ENCODE measurements at places on chromosomes 16 and 17. TPM values are rescaled to one million over a fixed set of nuclear protein-coding genes. Genes with fewer than 3 reads are reported as not detected.

The GSDMA gene
- 0.14 TPM for total RNA-seq

The NFE2L1 gene
- 30.6 TPM for total RNA-seq

The APRT gene
- total RNA-seq = 154 TPM

The CDC27 gene
- total RNA-seq = 52.5 TPM

The KRTAP4-5 gene
- total RNA-seq = not detected

The SPATA22 gene
- total RNA-seq = 0.92 TPM

The SERPINF2 gene
- total RNA-seq = 0.59 TPM

The CRHR1 gene
- not detected for total RNA-seq

The C17orf50 gene
- not detected for total RNA-seq

GRCh38 chr16:58733248-58733670 lies 857 bp downstream of the GOT2 start:
- no peak for DNase-seq

- no peak for DNase-seq
Measured at GRCh38 chr16:15031179-15031578, 24.7 kb downstream of the NTAN1 start.

GRCh38 chr16:66979011-66979717 lies 9.2 kb upstream of the CES4A start:
- no peak for DNase-seq

- no peak for DNase-seq
Measured at GRCh38 chr16:3738541-3738940, 21.2 kb upstream of the TRAP1 start.

DNA sequence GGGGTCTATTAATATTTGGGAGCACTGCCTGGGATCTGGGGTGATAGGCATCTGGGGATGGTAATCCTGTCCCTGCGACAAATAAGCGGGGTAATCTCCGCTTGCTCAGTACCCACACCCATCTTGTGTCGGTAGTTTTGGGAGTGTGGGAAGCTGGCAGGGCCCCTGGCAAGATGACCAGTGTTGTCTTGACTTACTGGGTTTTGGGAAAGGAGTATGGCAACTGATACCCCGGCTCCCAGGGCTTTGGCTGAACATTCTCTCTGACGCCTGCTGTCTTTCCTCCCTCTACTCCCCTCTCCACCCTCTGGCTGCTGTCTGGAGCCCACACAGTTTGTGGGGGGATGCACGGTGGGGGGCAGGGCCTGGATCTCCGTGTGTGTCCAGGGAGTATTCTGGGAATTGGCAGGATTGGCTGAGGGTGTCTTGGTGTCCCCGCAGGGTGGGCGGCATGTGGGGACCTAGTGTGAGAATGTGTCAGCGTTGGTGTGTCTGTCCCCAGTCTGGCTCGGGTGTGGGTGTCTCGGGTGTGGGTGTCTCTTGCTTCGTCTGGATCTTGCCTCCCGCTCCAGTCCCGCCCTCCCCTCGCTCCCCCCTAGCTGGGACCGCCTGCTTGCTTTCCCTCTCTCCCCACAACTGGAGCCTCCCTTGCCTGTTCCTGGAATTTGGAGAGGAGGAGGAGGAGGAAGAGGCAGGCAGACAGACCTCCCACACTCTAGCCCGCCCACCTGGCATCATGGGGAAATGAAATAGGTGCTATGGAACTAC lies 12.0 kb downstream of the RARA start:
- DNase-seq = no peak

- DNase-seq = no peak
Measured at GRCh38 chr16:17945080-17945601, 391.4 kb downstream of the NPIPA8 start.

- no peak for DNase-seq
Measured at GRCh38 chr17:42389899-42390298, 1.7 kb upstream of the STAT3 start.

GRCh38 chr17:57011491-57012015 lies 33.6 kb downstream of the SCPEP1 start:
- DNase-seq = no peak

GRCh38 chr17:75077496-75078283 lies 10.1 kb upstream of the SLC16A5 start:
- DNase-seq = peak; percentile 43

DNA sequence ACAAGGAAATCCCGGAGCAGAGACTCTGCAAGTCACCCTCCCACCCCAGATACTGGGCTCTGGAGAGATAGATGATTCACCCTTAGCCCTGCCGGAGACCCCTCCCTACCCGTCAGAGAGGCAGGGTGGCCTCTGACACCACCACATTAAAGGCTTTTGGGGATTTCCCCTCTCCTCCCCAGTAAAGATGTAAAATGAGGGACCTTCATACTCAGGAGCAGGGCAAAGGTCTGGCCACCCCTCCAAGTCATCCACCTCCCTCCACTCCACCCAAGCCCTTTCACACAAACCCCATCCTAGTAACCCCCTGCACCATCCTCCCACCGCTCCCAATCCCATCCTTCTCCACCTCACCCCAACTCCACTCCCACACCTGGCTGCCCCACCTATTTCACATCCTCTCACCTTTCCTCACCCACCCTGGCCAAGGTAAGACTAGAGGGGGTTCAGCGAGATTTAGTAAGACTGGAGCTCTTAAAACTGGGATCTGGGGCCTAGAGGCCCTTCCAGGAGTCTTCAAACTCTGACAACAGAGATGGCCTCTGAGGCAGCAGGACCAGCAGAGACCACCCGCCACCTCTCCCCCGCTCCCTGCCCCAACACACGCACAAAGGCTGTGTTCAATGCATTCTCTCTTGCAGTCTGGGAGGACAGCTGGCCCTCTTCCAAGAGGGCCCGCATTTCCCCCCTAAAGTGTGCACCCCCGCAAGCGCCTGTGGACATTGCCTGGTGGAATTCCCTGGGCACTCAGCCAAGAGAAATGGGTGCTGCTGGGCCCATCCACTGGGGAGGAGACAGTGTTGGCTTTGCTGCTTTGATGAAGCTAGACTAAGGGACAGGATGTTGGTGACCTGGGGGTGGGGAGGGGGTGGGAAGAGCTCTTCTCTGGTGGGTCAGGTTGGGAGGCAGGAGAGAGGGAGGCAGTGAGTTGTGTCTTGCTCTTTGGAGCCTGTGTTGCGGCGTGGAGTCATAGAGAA lies 1.1 kb downstream of the ABAT start:
- peak; percentile 78 for DNase-seq

- DNase-seq = peak; percentile 75
Measured at GRCh38 chr17:30291543-30292285, at the start of gene BLMH. Gene BLMH (minus strand): TSS chr17:30291944. CDS start chr17:30291819, 125 bp downstream.

DNA sequence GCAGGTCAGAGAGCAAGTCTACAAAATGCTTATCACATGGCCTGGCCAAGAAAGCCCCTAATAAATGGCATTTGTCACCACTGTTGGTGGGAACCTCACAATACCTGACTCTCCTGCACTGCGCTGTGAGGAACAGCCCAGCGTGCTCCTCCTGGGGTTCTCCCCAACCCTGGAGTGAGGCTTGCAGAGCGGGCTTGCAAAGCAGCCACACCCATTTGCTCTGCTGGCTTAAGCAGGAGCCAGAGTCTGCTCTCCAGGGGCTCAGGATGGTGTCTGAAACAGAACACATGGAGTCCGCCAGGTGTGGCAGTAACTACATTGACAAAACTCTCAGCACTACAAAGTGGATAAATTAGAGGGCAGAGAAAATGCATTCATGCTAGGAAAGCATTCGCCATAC lies 331.0 kb upstream of the CCL2 start:
- DNase-seq = no peak

DNA sequence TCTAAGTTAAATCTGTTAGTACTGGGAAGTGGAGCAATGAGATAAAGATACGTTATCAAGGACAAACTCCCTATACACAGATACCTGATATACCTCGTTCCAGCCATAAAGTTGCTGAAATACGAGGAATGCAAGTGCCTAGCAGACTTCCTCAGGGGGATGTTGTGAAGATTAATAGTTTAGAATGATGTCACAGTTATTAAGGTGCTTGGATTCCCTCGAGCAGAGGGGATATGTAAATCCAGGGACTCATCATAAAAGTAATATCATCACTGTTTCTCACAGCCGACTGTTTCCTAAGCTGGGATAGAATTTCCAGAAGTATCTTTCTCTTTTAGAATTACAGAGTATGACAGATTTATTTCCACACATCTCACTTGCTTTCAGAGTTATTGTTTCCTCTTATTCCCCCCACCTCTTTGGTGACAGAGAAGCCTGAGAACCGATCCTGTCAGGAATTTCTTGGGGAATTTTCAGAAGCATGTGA lies 28.4 kb upstream of the ZFHX3 start:
- DNase-seq = no peak

DNA sequence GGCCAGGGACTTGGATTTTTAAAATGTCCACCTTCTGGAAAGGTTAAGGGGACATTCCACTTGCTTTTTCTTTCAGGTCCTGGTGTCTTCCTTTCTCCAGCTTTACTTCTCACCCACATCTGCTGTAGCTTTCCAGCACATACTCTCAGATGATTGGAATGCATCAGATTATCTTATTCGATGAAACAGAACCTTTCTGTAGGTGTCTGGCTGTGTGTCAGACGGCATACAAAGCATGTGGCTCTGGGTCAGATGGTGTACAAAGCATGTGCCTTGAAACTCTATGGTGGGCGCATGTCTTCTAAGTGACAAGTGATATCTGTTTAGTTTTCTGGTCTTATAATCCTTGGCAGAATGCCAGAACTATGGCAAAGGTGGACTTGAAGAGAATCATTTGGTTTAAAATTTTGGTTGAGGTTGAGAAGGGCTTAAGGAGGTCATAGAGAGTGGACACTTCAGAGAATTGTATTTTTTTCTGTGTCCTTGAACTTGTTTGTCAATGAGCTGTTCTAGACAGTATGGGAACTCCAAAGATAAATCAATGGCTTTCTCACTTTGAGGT lies 125.3 kb downstream of the FTO start:
- no peak for DNase-seq

DNA sequence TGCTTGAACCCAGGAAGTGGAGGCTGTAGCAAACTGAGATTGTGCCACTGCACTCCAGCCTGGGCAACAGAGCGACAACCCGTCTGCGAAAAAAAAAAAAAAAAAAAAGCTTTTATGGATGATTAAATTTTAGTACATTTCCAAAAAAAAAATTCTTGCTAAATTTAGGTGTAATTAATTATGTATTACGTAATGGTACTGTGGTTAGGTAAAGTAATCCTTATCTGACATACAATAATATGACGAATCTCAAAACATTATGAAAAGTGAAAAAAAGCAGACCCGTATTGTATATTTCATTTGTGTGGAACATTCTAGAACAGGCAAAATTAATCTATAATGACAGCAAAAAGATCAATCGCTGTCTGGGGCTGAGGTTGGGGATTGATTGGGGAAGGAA lies 10.3 kb upstream of the CORO1A start:
- DNase-seq = no peak

DNA sequence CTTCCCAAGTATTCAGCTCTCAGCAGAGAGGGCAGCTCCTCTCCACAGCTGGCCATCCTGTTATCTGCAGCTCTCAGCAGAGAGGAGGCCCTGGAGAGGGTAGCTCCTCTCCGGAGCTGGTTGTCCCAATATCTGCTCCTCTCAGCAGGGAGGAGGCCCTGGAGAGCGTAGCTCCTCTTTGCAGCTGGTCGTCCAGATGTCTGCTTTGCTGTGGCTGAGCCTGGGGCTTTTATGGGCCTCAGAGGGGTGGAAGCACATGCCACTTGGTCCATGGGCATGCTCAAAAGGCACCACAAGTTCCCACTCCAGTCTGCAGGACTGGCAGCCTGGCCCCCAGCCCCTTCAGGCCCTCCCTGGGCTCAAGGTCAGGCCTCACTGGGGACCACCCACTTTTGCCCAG lies 314.3 kb downstream of the KCNJ2 start:
- no peak for DNase-seq

DNA sequence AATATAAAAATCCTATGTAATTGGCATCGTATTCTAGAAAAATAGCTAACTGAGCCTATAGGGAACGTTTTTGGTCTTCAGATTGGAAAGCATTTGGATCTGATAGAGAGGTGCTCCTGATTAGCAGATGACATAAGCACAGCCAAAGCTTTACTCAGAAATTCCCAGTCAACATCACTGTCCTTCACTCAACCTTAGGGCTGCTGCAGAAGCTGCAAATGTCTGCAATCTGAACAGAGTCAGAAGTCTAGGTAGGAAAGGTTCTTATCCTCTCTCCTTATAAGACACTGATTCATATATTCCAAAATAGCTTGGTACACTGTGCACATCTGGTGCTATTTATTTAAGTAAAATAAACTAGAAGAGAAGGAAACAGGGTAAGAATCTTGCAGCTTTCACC lies 19.2 kb downstream of the STRADA start:
- DNase-seq = no peak

- no peak for DNase-seq
Measured at GRCh38 chr17:38327936-38328335, 15.8 kb downstream of the GPR179 start.

DNA sequence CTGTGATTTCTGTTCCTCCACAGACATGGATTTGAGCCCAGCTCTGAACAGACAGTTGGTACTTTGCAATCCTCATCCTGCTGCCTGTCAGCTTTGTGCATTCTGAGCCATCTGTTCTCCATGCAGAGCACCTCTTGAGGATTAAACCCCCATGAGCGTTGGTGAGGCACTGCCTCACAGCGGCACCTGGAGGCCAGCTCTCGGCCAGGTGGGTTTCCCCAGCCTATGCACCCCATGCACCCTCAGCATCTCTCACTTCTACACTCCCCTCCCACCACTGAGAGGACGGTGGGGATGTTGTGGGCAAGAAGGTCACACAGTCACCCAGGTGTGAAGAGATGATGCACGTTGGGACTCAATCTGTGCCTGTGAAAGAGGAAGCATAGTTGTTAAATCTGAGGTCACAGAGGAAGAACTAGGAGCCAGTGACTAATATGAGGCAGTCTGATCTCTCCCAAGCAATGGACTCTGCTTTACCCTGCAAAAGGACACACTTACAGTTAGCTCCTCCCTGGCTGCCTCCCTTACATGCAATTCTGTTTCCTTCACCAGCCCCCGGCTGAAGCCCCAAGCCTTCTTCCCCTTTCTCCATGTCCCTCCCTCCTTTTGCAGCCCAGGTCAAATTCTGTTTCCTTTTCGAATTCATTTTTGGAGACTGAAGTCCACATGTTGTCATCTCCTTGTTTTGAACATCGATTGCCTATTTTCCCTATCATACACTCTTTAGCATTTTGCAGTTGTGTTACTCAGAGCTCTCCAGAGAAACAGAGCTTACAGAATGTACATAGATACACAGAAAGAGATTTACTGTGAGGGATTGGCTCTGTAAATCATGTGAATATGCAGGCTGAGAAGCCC lies 58.5 kb downstream of the HS3ST3B1 start:
- DNase-seq = no peak

- DNase-seq = peak; percentile 48
Measured at GRCh38 chr16:50627419-50627818, 53.7 kb downstream of the SNX20 start.

- no peak for DNase-seq
Measured at GRCh38 chr16:9599415-9600120, 508.1 kb downstream of the HAPSTR1 start.

All from CD4-positive, alpha-beta T cell (primary cell).